CD4-positive, alpha-beta T cell (primary cell): ENCODE measurements at places on chromosomes 5 and 9. TPM values are rescaled to one million over a fixed set of nuclear protein-coding genes. Genes with fewer than 3 reads are reported as not detected.

DNA sequence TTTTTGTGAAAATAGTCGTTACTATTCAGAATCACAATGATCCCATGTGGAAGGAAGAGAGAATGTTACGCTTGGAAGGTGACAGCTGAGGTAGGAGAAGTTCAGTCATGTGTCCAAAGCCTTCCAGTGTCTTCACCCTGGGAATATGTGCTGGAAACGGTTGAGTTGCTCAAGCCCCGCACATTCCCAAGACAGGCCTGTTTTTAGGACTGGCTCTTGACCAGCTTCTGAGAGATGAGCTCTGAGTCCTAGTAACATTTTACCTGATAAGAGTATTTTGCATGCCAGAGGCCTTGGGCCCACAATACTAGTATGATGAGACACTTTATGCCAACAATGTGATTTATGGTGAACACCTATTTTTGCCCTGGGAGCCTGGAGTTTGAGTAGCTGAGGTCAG, 101.7 kb downstream of the LMNB1 start:
- DNase-seq: no peak

ORM2 gene
- not detected for total RNA-seq

GRCh38 chr9:30197453-30197852, 2187.0 kb upstream of the ACO1 start:
- DNase-seq: no peak

- no peak for DNase-seq
These were observed 351.3 kb downstream of the DRD1 start for GRCh38 chr5:175092691-175093090.

DNA sequence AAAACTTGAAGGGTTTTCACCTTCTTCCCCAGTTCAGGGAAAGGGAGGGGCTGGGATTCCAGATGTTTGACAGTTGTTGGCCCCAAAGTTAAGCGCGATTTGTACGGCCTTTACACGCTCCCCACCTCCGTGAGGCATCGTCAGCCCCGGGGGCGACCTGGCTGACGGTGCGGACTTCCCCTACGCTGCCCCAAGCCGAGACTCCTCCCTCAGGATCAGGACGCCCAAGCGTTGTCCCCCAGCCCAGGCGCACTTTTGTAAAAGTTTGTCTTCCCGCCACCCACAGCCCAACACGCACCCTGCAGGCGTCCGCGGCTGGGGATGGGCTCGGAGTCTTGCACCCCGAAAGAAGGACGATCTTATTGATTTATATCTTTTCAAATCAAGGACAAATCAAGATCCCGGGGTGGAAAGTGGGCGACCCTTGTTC, 713 bp downstream of the MOB3B start:
- DNase-seq: peak; percentile 8

- DNase-seq: no peak
These were observed 54.0 kb downstream of the SCAI start for GRCh38 chr9:125089331-125089730.

- DNase-seq: no peak
These were observed 74.4 kb upstream of the ATP10B start for GRCh38 chr5:160926428-160926827.

GRCh38 chr5:54357408-54358058, 47.2 kb upstream of the ARL15 start:
- DNase-seq: no peak

DNA sequence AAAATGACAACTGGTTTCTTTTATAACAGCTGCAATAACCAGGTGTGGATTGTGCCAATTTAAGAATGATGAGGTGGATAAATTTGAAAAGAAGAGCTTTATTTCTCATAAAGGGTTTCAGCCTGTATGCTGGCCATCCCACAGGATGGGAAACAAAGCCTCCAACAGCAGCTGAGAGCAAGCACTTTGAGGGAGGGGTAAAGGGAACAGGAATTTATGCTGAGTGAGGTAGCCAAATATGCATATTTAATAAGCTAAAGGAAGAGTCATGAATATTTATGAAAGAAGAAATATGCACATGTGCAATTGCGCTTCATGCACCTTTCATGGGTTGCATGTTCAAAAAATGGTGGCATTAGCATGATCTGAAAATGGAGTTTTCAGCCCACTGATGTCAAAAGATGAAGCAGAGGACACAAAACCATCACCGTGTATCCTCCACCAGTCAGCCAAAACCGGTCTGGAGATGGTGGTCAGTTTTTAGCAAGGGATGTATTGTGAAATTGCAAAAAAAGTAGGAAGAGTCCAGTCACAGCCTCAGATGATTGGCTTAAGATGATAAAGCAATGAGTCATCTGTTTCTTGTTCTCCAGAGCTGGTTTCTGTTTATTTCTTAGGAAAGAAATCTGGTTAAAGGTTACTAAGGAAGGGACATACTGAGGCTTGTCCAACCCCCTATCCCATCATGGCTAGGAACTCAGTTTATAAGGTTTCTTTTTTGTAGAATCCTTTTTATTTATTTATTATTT, 47.9 kb downstream of the DEPDC1B start:
- no peak for DNase-seq

SLC46A2 gene
- total RNA-seq: not detected

PDGFRB gene
- total RNA-seq: not detected

DNA sequence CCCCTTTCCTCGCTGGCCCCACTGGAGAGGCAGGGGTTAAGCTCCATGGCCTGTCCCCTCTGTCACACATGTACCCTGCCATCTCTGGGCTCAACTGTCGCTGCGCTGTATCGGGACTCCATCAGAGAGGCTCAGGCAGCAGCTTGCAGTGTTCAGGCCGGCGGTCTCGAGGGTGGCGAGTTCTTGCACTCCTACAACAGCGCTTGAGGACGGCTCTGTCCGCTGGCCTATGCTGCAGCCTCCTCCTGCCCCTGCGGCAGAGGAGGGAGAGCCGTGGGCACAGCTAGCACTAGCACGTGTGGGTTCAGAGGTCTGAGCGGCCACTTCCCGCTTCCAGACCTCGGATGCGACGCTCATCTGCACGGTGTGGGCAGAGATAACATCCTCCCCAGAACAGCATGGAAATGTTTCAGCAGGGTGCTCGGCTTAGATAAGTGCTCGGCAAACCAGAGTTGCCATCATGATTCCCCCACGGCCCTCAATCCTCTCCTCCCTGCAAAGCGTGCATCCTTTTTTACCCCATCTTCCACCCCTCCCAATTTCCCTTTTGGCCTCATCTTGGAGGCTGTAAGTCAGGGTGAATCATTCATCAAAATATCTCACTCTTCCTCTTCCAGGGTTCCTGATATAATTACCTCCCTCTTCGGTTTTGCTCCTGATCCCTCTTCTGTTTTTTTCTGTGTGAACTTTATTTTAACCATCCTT, 41.9 kb upstream of the FUBP3 start:
- DNase-seq: no peak
